Renal cortical epithelial cell (primary cell): ENCODE measurements at places on chromosomes 16 and 17. TPM values are rescaled to one million over a fixed set of nuclear protein-coding genes. Genes with fewer than 3 reads are reported as not detected.

MYH2 gene
- not detected in 2 replicates for total RNA-seq

KRT222 gene
- 1.7 and 10.9 TPM in 2 replicates for total RNA-seq

KRTAP9-8 gene
- not detected in 2 replicates for total RNA-seq

MIS12 gene
- total RNA-seq, result 19.4 and 27.2 TPM in 2 replicates

TLCD1 gene
- 8.1 and 18.2 TPM in 2 replicates for total RNA-seq

HOXB5 gene
- total RNA-seq, result 0.35 and 2.4 TPM in 2 replicates

BRD7 gene
- 38.2 and 67.6 TPM in 2 replicates for total RNA-seq

DHX38 gene
- total RNA-seq, result 52.4 and 72.9 TPM in 2 replicates

SMPD3 gene
- under 0.01 TPM in 1 of 2 replicates, not detected in the other for total RNA-seq

IKZF3 gene
- total RNA-seq, result under 0.01 and 0.17 TPM in 2 replicates

RAI1 gene
- total RNA-seq, result 9.9 and 25.1 TPM in 2 replicates

CENPX gene
- total RNA-seq, result 13.6 and 63.6 TPM in 2 replicates

CACNG1 gene
- not detected in 2 replicates for total RNA-seq

KRT31 gene
- total RNA-seq, result not detected in 2 replicates

CCT6B gene
- total RNA-seq, result 0.85 and 1.4 TPM in 2 replicates

PIRT gene
- not detected in 2 replicates for total RNA-seq
